ENCODE measurements at places on chromosomes 1 and 21.

GRCh38 chr1:214660900-214661299 lies 57.9 kb downstream of the CENPF start:
- peak; percentile 13 for DNase-seq

GRCh38 chr1:238061967-238062613 lies 171.4 kb upstream of the ZP4 start:
- no peak for DNase-seq

DNA sequence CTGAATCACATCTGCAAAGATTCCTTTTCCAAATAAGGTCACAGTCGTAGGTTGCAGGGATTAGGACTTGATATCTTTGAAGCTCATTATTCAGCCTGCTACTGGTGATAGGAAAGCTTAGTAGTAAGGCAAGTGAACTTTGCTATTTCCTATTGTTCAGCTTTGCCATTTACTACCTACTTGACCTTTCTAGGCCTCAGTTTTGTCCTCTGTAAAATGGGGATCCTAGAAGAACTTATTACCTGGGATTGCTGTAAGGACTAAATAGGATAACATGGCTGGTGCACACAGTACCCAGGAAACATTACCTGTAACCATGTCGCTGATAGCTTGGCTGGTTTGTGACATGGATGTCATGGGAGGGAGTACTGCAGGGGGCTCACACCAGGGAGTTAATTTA lies 24.5 kb downstream of the UMODL1 start:
- DNase-seq, result no peak

DNA sequence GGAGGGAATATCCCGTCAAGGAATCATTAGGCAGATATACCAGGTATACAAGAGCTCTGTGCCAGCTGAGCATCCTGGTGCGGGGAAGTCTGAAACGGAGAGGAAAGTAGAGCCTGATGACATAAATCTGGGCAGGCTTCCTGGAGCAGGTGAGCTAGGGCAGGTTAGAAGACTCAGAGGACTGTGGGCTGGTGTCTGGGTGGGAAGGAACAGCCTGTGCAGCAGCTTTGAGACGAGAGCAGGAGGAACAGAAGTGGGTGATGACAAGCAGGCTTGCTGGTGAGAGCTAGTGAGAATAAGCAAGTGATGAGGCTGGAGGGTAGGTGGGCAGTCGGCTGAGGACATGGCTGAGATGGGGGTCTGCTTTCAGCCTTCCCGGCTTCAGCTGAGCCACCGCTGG lies 6.7 kb downstream of the CELSR2 start:
- DNase-seq, result no peak

DNA sequence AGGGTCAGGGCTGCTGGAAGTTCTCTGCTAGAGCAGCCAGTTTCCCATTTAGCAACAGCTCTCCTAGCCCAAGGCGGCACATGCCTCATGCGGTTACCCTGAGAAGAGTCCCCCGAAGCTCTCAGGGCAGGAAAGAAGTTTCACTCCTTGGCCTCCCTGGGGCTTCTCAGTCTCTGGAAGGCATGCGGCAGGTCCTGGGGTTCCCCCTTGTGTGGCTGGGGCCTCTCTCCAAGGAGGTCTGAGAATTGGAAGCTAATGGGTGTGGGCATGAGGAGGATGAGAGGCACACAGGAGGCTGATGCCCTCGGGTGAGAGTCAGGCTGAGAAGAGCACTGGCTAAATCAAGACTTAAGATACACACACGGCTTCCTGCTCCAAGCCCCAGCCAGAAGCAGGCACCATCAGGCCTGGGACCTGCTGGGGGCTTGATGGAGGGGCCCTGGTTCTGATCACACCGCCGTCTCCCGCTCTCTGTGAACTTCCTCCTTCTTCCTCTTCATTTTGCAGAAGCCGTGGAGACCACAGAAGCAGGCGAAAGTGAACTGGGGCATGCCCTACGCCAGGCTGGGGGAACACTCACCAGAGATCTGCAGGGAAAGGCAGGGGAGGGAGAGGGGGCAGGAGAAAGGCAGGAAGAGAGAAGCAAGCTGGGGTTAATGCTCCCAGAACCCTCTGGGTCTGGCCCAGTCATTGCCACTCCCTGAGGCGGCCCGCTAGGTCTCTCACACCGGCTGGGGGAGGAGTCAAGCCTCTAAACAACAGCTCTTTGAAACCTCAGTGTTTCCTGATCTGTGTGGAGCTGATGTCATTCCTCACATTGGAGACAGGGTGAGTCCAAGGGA lies 15.1 kb downstream of the BLACAT1 start:
- DNase-seq, result peak; percentile 77

- no peak for DNase-seq
Measured at GRCh38 chr1:90746857-90747256, 29.8 kb upstream of the BARHL2 start.

DNA sequence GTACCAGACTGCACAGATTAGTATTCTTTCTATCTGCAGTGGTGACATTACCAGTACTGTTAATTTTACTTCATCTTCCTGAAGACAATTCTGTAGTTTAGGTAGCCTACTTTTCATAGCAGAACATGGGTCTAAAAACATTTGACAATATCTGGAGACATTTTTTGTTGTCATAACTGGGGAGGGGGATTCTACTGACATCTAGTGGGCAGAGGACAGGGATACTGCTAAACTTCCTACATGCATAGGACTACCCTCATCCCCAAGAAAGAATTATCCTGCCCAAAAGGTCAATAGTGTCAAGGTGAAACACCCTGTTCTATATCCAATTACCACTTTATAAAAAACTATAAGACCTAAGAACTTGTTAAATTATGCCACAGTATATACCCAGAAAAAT lies 3.4 kb upstream of the ARHGAP29 start:
- DNase-seq, result no peak

DNA sequence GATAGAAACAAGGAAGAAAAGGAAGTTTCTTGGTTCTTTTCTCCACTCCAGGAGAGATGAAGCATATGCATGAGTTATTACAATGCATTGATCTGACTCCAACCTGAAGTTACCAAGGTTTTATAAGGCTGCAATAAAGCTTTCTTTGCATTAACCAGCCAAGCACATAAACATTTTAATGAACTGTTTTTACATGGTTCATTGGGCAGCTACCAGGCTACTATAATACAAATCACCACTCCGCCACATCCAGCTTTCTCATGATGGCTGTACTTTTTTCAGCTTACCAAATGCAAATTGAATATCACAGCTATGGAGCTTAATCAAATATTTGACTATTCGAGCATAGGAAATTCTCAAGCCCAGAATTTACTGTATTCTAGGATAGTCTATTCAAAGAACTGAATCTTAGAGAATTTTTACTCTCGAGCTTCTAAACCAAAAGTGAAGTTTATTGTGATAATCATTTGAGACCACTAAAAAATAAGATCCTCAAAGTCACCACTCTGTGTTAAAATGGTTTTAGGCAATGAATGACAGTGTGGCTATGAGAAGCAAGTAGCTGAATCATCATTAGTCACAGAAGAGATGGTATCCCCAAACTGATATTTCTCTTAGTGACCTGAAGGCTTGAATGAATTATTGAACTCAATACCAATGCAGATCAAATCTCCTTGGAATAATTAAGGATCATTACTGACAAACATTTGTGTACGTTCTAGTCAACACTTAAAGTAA lies 58.6 kb upstream of the ZNF281 start:
- no peak for DNase-seq

DNA sequence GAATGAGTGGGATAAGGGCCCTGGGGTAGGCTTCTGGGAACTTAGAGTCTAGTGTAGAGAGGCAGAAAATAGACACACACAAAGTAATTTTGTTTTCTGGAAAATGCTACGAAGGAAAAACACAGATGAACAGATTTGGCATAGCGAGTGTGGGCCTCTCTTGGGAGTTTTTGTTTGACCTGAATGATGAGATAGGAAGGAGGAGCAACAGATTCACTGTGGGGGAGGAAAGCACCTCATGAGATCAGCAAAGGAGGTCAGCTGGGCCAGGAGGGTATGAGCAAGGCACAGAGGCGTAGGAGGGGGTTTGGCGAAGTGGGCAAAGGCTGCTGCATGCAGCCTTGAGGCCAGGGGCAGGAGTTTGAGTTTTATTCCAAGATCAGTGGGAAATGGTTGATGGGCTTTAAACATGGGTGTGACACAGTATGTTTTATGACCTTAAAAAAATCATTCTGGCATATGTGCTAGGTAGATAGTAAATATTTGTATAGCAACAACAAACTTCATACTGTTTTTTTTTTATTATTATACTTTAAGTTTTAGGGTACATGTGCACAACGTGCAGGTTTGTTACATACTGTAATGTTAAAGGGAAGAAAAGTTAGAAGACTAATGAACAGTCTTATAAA lies 57.9 kb downstream of the FGGY start:
- peak; percentile 14 for DNase-seq

GRCh38 chr1:67601955-67602354 lies 83.0 kb upstream of the GADD45A start:
- no peak for DNase-seq

DNA sequence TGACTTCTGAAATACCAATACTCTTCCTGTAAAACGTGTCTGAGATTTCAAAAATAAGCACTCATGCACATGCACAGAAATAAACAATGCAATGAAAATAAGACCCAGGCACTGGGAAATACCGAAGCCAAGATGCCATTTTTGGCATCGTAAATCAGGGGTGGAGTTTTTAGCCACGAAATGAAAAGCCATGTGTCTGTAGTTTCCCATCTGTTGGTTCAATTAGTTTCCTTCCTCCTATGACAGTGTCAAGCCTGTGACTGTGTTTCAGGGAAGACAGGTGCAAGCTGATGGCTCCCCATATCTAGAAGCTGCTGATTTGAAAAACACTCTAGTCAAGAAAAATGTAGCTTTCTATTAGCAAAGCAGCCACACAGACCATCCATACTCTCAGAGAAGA lies 480.4 kb upstream of the CAMK1G start:
- DNase-seq, result no peak

DNA sequence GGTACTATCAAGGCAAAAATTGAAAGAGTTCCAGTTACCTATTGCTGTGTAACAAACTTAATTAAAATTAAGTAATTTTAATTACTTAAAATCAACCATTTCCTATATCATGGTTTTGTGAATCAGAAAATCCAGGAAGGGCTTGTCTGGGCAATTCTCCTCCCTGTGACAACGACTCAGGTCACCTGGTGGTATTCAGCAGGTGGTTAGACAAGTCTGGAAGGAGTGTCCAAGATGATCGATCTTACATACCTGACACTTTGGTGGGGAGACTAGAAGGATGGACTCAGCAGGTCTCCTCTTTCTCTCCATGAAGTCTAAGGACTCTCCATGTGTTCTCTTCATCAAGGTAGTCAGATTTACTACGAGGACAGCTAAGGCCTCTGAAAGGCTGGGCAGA lies 22.9 kb downstream of the SERPINC1 start:
- DNase-seq, result no peak

DNA sequence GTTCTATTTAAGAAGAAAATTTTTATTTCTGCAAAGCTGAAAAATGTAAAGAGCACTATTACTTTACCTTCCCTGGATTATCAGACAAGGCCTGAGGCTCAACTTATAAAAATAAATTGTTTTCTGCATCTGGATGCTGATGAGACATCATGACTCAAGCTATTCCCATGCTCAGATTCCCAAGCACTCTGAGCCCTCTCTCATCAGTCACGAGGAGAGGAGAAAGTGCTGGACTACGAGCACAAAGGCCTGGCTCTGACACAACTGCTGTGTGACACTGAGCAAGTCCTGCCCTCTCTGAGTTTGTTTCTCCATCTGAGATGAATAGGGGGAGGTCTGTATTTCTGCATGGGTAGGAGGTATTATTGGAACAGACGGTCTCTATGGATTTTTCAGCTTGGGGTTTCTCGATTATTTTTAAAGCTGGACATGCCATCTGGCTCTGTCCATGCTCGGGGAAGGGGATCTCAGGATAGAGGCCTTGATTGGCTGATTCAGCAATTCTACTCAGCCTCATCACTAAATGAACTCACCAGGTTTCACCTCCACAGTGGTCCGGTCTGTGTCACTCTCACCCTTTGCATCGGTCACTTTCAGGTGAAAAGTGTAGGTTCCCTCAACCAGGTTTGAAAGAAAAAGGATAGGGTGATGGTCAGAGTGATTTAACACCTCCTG lies 107.7 kb downstream of the KIAA0319L start:
- DNase-seq, result no peak

DNA sequence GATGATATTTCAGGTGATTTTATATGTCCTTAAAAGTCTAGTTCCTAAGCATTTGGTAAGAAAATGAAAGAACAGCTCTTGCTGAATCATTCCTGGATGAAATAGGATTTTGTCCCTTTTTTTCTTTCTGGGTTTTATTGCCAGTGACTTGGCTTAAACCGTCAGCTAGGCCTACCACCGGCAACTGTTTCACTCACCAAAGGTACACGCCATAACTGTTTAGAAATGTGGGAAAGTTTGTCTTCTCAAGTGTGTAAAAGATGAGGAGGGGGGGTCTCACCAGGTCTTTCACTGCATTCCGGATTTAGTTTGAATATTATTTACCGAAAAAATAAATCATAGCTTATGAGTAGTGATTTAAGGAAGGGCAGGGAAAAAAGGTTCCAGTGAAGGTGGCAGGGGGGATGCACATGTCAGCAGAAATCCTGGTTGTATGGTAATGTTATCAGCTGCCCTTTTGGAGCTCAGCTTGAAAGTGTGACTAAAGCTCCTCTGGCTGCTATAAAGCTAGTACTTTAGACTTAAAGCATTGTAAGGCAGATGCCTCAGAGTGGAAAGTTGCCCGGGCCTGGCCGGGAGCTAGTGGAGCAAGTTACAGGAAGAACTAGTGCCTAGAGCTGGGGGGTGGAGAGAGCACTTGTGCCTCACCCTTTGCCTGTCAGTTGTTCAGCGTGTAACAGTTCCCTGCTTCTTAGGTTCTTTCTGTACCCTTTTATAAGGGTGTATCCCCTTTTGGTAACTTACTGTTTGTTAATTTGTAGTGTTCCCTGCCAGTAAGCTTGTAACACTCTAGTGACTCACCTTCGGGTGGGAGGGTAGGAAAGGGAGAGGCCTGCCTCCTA lies 3.1 kb downstream of the ATP1A1 start:
- peak; percentile 71 for DNase-seq

DNA sequence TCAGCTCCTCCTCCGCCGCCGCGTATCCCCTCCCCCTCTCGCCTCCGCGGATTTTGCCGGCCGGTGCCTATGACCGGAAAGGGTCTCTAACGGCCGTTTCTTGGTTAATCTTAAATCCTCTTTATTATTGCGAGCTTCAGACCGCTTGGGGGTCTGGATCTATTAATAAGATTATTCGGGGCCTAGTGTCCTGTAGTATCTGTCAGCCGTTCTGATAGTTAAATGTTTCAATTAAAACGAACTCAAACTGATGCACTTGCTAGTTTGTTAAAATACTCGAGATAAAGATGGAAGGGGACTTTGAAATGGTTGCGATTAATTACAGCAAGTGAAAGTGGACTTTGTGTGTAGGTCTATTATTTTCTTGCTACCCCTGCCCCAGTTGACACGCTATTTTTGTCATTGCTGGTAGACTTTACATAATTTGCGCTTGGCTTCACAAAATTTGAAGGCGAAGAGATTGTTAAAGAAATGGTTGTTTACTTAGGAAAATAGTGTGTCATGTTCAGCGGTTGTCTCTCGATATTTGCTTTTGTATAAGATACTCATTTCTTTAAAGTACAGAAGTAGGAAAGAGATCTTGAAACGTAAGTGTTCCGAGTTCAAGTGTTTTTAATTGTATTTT lies 779 bp downstream of the SON start:
- DNase-seq, result peak; percentile 87

- peak; percentile 53 for DNase-seq
Measured at GRCh38 chr1:8152731-8153702, 126.9 kb upstream of the ERRFI1 start.

- DNase-seq, result no peak
Measured at GRCh38 chr1:230808281-230808872, 59.9 kb downstream of the C1orf198 start.

GRCh38 chr1:187646536-187647107 lies 817.9 kb downstream of the PLA2G4A start:
- DNase-seq, result no peak

- DNase-seq, result no peak
Measured at GRCh38 chr21:45319461-45320211, 31.9 kb upstream of the POFUT2 start.

Data from activated CD4-positive, alpha-beta T cell treated with anti-CD3 and anti-CD28 coated beads for 48 hours (primary cell).